Hypothalamus (tissue), 51 donors: ENCODE measurements at places on chromosomes 5 and 9.

DNA sequence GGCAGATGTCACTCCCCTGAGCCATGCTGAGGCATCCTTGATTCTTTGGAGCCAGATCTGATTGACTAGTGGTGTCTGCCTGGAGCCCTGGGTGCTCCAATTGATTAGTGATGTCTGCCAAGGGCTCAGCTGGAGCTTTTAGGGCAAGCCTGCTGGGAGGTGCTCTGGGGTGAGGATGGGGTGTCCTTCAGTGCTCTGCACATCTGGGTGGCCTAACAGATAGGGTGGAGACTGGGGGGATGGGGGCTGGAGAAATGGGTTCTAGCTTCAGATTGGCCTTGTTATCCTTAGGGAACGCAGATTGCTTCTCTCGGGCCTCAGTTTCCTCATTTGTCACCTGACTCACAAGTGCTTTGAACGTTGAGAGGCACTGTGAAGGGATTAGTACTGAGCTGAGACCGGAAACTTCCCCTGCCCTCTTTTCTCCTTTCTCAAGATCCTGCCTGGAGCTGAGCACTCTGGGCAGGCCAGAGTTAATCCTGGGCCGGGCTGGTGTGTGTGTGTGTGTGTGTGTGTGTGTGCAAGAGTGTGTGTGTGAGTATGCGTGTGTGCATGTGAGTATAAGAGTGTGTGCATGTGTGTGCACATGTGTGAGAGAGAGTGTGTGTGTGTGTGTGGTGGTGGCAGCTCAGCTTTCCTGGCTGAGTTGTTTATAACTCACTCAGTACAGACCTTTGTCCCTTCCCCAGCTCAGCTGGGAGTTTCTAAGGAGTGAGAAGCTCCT is 5.6 kb upstream of the IER5L start:
- DNase-seq = no peak

DNA sequence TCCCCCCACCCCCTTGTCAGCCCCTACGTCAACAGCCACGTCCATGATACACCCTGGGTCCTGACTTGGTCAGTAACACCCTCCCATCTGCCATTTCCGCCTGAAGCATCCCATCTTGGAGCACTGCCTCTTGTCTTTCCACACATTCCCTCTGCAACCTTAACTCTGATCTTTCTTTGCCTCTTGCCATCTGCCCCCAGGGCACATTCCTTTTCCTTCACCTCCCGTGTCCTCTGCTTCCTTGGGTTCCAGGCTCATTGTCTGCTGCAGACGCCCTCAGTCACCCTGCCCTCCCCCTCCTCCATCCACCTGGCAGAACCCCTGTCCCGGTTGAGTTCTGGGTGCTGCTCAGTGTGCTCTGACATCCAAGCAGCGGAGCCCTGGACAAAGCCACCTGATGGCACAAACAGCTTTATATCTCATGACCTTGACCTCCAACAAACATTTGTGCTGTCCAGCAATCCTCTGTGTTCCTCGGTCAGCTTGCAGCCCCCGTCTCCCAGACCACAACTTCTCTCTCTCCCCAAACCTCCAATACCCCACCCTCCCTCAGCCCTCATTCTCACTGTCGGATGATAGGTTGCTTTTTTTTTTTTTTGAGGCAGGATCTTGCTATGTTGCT is 97.7 kb upstream of the IER5L start:
- no peak for DNase-seq

DNA sequence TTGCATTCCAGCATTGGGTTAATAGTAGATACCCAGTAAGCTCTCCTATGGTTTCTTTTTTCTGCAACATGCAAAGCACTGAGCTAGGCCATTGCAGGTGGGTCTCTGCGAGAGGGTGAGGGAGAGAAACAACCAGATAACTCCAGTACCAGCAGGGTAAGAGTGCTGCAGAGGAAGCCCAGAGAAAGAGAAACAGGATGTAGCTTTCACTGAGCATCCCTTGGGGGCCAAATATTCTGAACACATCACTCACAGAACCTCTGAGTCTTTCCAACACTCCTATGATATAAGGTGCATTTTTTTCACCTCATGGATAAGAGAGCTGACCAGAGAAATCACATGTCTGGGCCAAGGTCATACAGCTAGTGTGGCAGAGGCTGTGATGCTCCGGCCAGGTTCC is 76.7 kb downstream of the TRIM32 start:
- DNase-seq = no peak

- no peak for DNase-seq
Observed at GRCh38 chr5:171415115-171415730, 4.2 kb upstream of the FGF18 start.

DNA sequence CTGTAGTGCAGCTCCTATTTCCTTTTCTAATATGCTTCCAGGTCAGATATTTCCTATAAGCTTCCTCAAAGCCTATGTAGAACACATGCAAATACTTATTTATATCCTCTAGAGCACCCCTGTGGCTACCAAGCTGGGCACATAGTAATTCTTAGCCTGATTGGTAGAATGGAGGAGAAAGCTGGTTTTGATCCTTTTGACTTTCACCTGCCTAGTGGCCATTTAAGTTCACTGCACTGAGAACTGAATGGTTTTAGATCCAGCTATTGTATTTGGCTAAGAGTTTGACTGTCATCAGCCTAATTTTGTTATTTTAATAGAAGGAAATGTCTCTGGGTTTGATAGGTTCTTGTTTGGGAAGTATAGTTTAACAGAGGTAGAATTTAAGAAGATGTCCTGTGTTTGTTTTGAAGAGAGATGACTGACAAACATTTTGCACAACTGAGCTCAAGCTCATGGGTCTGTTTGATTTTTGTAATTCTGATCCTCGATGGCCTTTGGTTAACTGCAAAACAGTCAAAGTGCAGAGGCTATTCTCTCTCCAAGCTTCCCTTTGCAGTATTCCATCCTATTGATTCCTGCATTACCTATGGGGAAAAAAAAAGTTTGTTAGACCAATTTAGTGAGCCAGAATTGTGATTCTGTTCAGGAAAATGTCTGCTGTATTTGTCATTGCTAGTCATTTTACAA is 85.4 kb downstream of the KCNN2 start:
- DNase-seq = no peak

DNA sequence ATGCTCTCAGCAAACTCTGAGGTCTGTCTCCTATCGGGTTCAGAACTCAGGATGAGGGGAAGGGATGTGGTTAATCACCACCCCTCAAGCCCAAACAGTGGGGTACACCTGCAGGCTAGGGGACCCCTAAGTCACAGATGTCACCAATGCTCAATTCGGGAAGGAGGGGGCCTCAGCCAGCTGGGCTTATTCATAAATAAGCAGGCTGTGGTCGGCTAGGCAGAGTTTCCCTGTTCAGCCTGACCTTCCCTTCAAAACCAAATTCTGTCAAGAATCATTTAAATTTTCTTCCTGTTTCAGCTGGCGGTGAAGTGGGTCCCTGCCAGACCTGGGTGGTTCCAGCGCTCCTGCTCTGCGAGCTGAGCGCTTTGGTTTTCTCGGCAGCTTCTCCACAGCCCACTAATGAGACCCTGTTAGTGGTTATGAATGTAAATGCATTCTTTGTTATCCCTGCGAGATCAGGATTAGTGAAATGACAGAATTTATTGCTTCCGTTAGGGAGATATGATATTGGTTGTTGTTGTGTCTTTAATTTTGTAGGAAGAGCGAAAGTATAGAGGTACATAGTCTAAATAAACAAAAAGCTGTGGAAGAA is 68.3 kb downstream of the AK8 start:
- DNase-seq = no peak

GRCh38 chr5:180071531-180072255 is at the start of gene RNF130:
RNF130 (minus strand) TSS chr5:180071759; CDS start chr5:180071702, 57 bp downstream.
- peak; percentile 83 for DNase-seq

DNA sequence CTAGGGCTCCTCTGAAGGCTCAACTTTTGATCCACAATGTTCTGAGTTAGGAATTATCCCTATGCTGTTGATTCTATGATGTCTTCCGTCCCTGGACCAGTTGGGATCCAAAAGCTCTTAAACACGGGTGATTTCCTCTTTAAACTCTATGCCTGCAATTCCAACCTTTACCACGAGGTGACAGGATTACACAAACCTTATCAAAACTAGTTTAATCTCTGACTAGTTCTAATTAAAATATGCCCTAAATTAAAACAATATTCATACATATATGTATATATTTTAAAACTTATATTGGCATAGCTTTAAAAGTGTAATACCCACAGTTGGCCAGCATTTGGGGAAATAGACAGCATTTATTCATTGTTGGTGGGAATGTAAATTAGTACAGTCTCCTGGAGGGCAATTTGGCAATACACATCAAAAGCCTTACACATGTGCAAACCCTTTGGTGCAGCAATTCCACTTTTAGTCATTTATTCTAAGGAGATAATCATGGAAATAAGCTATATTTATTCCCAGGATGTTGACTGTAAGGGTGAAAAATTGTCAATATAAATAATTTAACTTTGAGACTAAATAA is 51.6 kb upstream of the PHYKPL start:
- DNase-seq = no peak

DNA sequence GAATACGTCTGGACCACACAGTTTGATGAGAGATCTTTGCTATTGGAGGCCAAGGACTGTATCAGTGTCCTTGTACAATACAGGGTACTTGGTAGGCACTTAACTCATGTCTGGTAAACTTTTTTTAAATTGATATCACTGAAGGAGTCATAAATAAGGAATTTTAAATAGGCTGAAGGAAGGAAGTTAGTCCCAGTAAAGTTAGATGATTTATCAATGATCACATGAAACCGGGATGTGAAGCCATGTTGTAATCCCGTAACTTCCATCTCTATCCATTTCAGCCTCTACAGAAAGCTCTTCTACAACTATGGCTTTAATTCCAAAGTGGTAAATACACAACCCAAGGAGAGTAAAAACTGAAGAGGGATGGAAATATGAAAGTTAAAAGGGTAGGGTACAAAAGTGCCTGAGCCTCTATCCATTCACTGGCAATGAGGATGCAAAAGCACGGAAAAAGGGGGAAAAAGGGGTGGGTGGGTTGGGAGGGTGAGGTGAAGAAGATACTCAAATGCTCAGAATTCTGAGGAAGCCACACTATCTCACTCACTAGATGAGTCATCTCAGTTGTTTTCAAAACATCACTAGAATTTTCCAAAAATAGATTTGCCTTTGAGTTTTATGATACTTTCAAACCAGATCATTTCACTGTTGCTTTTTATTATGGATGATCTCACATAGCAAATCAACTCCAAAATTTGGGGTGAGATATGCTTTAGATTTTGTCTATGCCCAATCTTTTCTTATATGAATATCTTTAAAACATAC is 1053.5 kb downstream of the NR2F1-AS1 start:
- DNase-seq = no peak

GRCh38 chr5:141789330-141789729 is 88.9 kb downstream of the PCDH1 start:
- DNase-seq = no peak

- DNase-seq = no peak
Observed at GRCh38 chr5:75545131-75545530, 33.4 kb downstream of the POLK start.

DNA sequence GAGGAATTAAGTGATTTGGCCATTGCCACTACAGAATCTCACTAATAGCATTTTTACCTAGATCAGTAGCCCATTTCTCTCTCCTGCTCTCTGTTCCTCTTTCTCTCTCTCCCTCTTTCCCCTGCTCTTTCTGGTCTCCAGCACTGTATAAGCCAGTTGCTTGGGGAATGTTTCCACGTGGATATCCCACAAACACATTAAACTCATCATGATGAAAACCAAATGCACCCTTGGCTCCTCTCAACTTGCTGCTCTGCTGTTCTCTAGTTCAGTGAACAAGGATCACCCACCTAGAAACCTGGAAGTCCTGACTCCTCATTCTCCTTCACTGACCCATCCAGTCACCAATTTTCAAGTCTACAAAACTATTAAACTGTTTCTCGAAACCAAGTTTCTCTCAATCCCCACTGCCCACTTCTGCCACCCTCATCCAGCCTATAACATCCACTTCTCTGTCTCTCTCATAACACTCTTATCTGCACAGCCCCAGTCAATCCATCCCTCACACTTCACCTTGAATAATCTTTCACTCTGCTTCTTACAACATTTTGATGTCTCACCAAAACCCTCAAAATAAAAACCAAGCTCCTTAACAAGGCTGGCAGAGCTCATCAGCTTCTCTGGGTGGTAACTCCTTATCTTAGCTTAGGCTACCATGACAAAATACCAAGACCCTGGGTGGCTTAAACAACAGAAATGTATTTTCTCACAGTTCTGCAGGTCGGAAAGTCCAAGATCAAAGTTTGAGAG is 79.3 kb downstream of the ARL15 start:
- no peak for DNase-seq

DNA sequence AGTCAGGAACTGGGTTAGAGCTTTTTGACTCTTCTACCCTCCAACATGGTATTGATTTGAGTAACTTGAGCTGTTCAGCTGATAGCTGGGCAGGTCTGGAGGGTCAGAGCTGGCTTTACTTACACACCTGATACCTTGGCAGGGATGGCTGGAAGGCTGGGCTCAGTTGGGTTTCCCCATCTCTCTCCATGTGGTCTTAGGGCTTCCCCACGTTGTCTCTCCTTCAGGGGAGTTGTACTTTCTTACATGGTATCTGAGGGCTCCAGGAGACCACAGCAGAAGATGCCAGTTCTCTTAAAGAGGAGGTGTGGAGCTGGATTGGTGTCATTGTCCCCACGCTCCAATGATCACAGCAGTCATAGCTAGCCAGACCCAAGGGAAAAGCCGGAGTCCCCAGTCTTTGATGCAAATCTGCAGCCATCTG is 25.6 kb downstream of the ISOC1 start:
- no peak for DNase-seq

DNA sequence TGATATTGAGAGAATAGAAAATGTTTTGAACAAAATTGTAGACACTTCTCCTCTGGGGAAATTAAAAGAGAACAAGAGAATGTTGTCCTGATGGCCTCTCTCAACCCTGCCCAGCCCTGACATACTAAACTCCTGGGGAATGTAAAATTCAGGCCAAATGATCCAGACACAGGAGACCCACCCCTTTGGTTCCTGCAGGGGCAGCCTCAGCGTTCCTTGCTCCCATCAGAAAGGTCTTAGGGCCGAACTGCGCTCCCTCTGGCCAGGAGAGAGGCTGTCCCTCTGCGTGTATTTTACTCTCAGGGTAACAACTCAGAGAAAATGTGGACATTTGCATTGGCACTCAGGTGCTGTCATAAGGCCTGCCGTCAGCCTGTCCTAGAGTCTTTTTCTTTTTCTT is 616.3 kb upstream of the KLF4 start:
- DNase-seq = no peak

- DNase-seq = no peak
Observed at GRCh38 chr9:120616966-120617935, 37.3 kb upstream of the CDK5RAP2 start.
